ENCODE measurements at places on chromosomes 16 and 17.

- DNase-seq: no peak
Observed at GRCh38 chr16:69465083-69465721, 40.8 kb downstream of the CYB5B start.

DNA sequence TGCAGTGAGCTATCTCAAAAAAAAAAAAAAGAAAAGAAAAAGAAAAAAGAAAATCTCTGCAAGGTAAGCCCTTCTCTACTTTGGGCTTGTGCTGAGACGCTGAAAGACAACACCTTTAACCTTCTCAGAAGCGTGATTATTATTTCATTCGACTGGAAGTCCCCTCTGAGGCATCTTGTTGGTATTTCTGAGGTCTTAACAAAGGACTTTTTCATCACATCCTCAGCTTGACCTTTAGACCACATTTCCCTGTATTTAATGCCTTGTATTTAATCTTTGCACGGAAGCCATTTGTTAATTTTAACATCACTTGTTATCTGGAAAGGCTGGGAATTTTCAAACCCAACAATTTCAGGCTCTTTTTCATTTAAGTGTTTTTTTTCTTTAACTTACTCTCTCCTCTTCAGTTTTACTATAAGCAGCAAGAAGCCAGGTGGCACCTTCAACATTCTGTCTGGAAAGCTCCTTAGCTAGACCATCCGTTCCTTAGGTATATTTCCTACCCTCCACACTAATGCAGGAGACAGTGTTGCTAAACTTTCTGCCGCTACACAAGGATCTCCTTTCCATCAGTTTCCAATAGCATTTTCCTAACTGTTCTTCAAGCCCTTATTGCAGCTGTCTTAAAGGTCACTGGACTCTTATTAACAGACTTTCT, 10.3 kb downstream of the KCTD13 start:
- DNase-seq: no peak

DNA sequence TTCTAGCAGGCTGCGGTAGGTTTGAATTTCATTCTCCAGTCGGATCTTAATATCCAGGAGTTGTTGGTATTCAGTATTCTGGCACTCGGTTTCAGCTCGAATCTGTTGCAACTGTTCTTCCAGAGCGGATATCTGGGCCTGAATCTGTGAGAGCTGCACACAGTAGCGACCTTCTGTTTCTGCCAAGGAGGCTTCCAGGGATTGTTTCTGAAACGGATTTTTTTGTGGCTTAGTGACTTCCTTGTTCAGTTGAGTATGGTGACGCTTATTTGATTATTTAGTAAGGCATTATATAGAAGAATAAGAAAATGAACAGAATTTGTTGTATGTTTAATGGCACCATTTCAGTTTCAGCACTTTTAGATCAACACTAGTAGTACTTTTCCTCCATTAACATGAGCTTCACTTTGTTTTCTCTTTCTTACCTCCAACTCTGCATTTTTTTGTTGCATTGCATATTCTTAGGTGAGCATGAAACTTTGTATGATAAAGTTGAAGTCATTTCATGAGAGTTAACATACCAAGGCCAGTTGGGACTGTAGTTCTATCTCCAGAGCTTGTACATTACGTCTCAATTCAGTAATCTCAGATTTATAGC, 2.8 kb downstream of the KRT10 start:
- no peak for DNase-seq

GRCh38 chr17:82449131-82449882, 1.2 kb downstream of the CYBC1 start:
- no peak for DNase-seq

DNA sequence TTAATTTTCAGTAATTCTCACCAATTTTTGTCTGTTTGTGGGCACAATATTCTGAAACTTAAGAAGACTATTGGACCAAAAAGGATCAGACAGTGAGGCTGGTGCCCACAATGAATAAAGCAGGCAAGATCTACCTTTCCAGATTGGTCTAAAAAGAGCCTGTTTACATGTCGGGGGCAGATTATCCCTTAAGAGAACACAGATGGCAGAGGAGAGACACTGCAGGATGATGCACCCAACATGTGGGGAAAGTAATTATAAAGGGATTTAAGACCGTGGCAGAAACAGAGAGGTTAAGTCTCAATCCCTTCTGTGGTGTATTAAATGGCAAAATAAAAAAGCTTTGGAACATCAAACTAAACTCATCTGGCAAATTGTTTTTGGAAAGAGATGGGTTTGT, 331.8 kb upstream of the CDH11 start:
- DNase-seq: no peak

GRCh38 chr17:70343114-70343513, 173.8 kb downstream of the KCNJ2 start:
- no peak for DNase-seq

DNA sequence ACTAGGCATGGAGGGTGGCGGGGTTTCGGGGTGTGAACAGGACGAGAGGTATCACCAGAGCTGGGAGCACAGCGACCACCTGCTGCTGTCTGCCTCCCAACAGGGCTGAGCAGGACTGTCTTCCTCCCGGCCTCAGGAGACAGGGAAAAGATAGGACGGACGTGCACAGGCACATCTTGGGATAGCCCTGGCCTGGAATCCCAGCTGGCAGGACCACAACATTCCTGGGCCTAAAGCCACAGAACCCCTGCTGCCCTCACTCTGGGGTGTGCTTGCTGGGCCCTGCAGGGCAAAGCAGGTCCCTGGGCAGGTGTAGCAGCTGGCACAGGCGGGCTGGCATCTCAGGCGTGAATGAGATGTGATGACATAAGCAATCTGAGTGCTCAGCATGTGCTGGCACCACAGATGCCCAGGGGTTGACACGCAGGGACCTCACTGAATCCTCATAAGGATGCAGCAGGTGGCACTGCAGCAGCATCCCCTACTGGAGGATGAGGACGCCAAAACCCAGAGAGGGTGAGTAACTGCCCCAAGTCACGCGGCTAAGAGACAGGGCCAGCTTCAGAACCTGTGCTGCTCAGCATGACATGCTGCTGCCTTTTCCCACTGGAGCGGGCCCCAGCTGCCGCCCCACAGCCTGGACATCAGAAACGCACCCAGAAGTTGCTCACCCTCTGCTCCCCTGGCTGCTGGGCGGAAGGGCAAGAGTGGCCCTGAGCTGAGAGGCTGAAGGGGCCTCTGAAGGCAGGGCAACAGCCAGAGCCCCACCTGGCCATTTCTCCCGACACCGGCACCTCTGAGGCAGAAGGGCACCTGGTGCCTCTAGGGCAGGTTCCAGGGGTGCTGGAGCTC, 7.1 kb downstream of the CORO7 start:
- no peak for DNase-seq

DNA sequence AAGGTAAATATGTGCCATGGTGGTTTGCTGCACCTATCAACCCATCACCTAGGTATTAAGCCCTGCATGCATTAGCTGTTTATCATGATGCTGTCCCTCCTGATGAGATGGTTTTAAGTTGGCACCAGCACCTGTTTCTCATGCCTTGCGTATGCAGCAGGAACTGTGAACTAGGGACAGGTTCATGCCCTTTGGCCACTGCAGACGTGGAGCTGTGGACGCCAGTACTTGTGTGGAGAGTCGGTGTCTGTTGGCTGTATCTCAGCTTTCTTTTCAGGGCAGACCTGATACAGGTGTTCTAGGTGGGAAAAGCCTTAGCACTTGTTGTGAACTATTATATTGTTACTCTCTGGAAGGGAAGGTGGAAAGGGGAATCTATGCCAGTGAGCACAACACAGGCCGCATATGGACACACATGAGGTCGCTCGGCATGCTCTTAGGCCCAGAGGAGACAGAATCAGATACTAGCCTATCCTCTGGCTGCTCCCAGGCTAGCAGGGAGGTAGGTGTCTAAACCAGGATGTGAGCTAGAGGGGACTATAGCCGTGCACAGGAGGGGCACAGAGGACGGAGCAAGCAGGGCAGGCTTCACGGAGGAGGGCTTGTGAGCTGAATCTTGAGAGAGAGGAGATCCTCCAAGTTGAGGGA, 22.5 kb downstream of the MSI2 start:
- no peak for DNase-seq

- no peak for DNase-seq
Observed at GRCh38 chr17:50407921-50408320, 10.6 kb upstream of the LRRC59 start.

DNA sequence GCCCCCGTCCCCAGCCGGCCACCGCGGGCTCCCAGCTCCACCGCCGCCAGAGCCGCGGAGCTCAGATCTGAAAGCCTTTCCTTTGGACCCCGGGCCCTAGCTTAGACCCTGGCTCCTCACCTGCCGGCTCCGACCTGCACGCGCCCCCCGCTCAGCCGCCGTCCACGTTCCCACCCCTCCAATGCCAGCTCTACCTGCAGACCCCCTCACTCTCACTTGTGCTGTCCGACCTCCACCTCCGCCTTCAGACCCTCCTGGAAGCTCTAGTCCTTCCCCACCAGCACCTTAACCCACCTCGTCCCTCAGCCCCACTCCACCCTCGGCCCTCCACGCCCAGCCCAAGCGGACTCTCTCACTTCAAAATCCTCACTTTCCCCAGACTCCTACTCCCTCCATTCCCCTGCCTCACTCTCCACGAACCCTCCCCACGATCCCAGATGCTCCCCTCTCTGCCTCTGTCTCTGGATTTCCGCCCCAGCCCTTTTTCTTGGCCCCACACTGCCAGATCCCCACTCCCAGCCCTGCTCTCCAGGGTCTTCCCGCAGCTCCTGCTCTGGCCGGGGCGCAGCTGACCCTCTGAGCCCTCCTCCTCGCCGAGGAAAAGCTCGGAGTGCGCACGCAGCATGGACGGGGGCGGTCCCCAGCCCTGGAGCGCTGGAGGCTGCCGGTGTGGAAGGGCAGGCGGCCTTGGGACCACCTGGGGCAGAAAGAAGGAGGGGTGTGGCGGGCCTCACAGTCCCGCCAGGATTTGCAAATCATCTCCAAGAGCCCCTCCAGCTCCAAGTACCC, at the start of gene TMEM114:
Gene TMEM114, minus strand, starts transcription at position 612 of the 789 bp plus-strand sequence. CDS start 673 bp downstream, outside the sequence.
- DNase-seq: no peak

DNA sequence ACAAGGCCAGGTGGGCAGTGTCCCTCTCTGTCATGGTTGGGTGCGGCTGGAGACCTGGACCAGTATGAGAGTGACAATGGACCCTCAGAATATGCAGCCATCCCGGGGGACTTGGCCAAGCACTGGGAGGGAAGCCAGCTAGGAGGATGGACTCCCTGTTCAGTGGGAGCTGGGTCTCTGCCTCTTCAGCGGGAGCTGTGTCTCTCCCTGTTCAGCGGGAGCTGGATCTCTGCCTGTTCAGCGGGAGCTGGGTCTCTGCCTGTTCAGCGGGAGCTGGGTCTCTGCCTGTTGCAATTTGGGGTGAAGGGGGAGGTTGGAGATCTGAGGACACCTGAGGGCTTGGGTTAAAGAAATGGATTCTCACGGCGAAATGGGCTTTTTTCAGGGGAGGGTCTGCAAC, 3.8 kb upstream of the PRSS33 start:
- no peak for DNase-seq

GRCh38 chr16:30893417-30893743, 497 bp downstream of the BCL7C start:
- no peak for DNase-seq

- DNase-seq: no peak
Observed at GRCh38 chr17:83108709-83109108, 29.3 kb downstream of the METRNL start.

DNA sequence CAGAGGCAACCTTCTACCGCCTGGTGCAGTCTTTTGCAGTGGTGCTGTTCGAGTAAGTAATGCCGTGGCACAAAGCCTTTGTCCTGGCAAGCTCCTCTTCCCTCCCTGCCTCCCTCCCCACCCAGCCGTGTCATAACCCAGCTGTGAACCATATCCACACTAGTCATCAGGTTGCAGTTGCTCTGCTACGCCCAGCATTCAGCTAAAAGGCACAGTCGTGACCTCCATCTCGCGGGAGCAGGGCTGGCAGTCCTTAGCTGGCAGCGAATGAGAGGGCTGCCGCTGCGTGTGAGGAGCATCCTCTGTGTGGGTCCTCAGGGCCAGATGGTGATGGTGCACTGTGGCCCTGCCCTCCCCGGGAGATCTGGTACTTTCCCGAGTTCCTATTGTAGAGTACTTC, 39.3 kb downstream of the CIBAR2 start:
- DNase-seq: no peak

GRCh38 chr16:49340466-49340865, 33.1 kb upstream of the C16orf78 start:
- DNase-seq: no peak

DNA sequence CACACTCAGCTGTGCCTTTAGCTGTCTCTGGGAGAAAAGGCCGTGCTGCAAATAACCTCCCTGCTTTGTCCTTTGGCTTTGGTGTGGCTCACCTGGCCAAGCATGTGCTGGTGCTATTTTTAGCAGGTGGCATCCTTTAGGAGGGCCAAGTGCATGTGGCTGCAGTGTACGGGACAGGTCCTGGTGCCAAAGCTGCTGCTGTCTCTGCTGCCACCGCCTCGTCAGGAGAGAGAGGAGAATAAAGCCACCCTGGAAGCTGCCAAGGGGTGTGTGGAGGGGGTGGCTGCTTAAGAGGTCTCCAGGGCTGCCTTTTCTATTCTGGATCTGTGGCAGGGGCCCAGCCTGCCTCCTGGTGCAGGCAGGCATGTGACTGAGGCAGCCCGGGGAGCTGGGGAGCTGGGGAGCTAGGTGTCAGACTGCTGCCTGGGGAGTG, 6.2 kb downstream of the AKAP1 start:
- DNase-seq: no peak

- DNase-seq: no peak
Observed at GRCh38 chr17:18259621-18260331, 686 bp upstream of the MIEF2 start.
